ENCODE measurements at places on chromosomes 13 and 19.
A peak's percentile ranks its signal among the peaks of the same experiment; 100 is the strongest.

- no peak for DNase-seq
Measured at GRCh38 chr19:45146251-45146650, 14.5 kb downstream of the NKPD1 start.

DNA sequence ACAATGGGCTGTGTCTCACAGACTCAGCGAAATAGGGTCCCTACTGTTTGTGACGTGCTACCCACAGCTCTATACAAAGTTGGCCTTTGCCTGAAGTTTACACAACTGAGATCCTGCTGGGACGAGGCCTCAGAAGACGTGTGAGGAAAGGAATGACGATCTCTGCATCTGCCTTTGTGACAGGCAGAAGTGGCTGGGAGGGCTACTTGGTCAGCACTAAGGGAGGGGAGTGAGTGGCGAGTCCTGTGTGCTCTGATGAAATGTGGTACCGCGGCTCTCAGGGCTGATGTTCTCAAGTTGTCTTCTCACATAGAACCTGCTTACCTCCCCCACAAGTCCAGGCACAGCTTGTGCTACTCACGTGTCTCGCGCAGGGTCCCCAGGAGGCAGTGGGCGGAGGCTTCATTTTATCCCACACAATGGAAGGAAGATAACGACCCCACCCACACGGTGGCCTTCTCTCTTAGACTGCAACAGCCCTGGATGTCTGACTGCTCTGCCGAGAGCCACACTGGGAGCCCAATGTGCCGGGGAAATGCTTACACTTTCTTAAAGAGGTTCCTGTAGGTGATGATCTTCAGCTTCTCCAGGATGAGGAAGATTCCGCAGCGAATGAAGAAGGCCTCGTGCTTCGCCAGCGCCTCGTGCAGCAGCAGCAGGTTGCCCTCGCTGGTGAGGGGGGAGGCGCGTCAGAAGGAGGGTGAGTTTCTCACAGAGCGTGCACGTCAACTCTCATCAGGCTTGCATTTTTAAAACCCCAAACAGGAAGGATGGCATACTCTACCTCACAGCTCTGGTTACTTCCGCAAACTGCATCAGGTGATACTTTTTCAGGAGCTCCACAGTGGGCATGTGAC lies 21.2 kb downstream of the PROZ start:
- DNase-seq, result no peak

GRCh38 chr13:23671377-23671776 lies 101.2 kb downstream of the TNFRSF19 start:
- no peak for DNase-seq

DNA sequence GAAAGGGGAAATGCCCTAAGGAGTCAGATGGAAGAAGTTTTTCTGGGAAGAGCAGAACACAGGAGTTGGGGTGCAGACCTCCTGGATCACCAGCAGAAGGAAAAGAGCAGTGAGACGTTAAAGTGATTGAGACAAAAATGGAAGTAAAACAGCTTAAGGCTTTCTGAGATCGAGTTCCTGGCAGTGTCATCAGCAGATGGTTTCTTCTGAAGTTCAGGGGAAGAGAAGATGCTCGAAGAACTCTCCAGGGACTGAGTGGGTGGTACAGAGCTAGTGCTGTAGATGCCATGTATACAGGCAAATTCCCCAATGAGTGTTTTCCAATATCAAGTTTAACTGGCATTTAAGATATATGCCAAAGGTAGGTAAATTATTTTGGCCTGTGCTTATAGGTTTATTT lies 272.2 kb upstream of the KLF12 start:
- no peak for DNase-seq

DNA sequence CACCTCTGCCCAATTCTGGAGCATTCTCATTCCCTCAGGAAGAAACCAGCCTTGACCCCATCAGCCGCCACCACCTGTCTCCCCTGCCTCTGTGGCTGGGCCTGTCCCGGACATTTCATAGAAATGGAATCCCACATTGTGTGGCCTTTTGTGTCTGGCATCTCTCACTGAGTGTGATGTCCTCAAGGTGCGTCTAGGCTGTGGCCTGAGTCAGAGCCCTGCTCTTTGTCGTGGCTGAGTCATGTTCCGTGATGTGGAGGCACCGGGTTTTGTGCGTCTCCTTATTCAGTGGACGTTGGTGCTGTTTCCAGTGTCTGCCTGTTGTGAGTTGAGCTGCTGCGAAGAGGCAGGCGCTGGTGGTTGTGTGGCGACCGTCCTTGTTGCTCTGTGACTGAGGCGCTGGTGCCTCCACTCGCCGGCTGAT lies 3.5 kb downstream of the FZR1 start:
- DNase-seq, result no peak

DNA sequence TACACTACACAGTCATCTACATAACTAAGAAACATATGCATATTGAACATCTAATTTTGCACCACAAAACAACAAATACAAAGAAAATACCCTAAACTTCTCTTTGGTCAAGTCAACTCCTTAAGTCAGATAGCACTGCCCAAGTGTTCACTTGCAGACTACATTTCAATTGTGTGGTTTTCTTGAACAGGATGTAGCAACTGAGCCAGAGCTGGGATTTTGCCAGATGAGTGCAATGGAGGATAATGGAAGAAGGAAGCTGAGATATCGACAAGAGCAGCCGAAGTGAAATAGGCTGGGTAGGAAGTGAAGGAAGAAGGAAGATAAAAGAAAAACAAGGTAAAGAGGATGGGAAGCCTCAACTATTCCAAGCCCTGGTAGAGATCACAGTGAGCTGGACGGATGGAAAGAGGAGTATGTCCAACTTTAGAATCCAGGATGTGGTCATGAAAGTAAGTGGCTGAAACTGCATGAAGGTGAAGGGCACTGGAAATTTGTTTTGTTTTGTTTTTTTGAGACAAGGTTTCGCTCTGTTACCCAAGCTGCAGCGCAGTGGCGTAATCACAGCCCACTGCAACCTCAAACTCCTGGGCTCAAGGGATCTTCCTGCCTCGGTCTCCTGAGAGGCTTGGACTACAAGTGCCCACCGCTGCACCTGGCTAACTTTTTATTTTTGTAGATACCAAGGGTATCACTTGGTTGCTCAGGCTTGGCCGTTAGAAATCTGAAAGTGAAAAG lies 15.0 kb downstream of the NUFIP1 start:
- DNase-seq, result no peak

- no peak for DNase-seq
Measured at GRCh38 chr13:60969656-60970055, 446.0 kb downstream of the PCDH20 start.

- no peak for DNase-seq
Measured at GRCh38 chr19:49387936-49388372, at the start of gene KASH5. TSS of gene KASH5 (plus strand) at chr19:49388249. CDS start at chr19:49390884, 2,635 bp downstream.

DNA sequence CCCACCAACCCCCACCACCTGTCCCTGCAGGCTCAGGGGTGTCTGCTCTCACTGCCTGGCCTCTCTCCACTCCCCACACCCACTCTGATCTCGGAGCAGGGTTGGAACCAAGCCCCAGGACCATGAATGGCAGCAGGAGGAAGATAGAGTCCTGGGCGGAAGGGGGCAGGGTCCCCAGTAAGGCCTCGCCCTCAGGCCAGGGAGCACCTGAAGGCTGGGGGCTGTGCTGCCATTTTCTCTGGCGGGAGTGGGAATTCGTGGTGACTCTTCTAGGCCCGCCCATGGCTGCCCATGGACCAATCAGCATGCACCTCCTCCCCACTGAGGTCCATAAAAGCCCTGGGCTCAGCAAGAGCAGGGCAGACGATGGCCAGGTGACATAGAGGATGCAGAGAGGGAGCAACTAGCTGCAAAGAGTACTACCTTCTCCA lies 25.0 kb downstream of the KBTBD6 start:
- no peak for DNase-seq

DNA sequence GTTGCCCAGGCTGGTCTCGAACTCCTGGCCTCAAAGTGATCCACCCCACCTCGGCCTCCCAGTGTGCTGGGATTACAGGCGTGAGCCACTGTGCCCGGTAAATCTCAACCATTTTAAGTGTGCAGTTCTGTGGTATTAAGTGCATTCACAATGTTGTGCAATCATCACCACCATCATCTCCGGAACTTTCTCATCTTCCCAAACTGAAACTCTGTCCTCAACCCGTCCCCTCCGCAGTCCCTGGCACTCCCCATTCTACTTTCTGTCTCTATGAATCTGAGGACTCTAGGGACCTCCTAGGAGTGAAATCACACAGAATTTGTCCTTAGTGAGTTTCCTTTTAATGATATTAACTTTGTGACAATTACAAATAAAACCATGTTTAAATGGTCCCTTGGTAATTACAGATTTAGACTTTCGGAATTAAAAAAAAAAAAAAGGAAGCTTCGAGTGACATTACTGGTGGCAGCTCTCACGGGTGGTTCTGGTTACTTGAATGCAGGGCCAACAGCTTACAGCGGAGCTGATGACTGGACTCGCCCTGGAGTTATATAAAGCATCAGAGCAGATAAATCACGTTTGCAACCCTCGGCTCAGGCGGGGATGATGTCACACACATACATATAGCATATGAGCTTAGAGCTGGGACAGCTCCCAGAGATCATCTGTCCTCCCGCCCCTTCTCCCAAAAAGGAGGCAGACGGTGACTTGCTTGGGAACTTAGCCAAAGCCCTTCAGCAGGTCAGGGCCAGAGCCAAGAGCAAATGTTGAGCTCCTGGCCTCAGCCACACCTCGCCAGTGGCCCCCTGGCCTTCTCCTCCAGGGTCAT lies 89.8 kb downstream of the ZNF557 start:
- DNase-seq, result peak; percentile 25

GRCh38 chr13:28620011-28620830 lies 38.7 kb upstream of the POMP start:
- no peak for DNase-seq

GRCh38 chr19:44749994-44750393 lies 1.5 kb downstream of the BCL3 start:
- no peak for DNase-seq

- DNase-seq, result no peak
Measured at GRCh38 chr13:84648069-84648640, 765.9 kb upstream of the SLITRK1 start.

DNA sequence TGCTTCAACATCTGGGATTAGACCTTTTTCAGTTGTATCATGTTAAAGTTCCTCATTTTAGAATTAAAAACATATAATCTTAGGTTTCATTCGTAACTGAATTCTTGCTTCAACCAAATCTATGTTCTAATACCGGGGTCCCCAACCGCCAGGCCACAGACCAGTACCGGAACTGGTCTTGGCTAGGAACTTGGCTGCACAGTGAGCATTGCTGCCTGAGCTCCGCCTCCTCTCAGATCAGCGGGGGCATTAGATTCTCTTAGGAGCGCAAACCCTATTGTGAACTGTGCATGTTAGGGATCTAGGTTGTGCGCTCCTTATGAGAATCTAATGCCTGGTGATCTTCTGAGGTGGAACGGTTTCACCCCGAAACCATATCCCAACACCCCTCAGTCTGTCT lies 19.2 kb downstream of the ITM2B start:
- DNase-seq, result no peak

DNA sequence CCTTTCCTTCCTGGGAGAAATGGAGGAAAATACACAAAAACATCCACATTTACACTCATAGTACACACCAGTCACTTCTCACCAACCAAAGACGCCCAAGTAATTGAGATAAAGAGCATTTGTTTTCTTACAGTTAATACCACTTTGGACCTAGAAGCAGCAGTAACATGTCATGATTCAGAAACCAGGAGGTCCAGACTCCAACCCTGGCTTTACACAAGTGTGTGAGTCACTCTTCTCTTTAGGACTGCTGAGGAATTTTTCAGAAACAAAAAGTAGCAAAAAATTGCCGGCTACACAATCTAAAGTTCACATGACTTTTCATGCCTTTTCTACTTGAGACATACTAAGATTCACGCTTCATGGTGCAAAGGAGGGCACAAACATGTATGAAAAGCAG lies 42.1 kb downstream of the TUBGCP3 start:
- DNase-seq, result no peak

DNA sequence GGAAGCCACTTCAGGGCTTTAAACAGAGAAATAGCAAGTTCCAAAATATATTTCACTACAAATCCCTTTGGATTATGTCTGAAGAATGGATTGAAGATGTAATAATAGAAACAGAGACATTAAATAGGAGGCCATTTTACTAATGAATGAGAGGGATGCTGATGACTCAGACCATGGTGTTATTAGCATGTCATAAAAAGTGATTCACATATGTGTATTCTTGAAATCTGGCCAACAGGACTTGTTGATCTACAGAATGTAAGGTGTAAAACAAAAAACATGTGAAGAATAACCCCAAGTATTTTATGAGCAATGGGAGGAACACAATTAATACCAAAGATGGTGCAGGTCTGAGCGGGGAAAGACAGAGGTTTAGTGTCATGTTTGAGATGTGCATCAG lies 873.7 kb downstream of the SLITRK5 start:
- no peak for DNase-seq

- no peak for DNase-seq
Measured at GRCh38 chr13:73222627-73223305, 164.0 kb downstream of the KLF5 start.

DNA sequence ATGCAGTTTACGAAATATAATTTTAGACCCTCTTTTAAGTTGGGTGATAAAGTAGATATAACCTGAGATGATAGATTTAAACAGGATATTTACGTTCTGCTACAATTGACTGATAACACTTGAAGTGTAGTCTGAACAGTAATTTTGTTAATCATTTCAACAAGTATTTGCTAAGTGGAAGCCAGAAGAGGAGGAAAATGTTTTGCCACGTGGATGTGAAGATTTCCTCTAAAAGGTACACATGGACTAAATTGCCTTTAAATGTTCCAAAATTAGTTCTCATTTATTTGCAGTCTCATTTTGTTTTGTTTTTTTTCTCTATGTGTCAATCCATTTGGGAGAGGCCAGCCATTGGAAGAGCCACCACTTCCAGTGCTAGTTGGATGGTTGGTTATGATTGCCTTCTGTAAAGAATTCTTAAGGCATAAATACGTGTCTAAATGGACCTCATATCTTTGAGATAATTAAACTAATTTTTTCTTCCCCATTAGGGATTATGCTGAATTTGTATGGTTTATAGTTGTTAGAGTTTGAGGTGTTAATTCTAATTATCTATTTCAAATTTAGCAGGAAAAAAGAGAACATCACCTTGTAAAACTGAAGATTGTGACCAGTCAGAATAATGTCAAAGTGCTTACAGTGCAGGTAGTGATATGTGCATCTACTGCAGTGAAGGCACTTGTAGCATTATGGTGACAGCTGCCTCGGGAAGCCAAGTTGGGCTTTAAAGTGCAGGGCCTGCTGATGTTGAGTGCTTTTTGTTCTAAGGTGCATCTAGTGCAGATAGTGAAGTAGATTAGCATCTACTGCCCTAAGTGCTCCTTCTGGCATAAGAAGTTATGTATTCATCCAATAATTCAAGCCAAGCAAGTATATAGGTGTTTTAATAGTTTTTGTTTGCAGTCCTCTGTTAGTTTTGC lies 2.8 kb downstream of the MIR17HG start:
- DNase-seq, result no peak

Measured in DMS79 (cell line).